ENCODE measurements at places on chromosomes 3 and 15.

DNA sequence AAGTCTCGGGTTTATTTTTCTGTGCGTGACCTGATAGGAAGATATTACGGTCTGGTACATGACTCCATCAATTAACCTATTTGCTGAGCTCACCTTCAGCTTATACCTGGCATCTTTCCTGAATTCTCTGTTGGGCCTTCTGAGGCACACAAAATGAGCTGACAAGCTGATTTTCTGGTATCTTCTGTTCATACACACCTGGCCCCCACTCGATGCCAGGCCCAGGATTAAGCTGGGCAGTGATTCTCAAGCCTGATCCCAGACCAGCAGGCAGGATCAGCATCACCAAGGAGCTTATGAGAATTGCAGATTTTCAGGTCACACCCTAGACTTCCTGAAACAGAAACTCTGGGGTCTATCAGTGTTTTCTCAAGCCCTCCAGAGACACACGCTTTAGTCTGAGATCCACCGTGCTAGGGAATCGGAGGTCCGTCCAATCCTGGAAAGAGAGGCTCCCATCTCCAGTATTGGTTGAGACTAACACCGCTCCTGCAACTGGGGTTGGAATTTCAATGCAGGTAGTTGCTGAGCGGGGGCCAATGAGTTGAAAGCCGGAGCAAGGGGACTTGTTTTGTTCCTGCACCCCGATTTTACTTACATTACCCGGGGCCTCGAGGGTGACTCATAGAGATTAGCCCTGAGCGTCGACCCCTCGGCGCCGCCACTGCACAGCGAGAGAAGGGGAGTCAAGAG lies 636 bp upstream of the EIF1B start:
- DNase-seq, result no peak

GRCh38 chr3:119659606-119660291 lies 640 bp downstream of the POPDC2 start:
- peak; percentile 72 for DNase-seq

DNA sequence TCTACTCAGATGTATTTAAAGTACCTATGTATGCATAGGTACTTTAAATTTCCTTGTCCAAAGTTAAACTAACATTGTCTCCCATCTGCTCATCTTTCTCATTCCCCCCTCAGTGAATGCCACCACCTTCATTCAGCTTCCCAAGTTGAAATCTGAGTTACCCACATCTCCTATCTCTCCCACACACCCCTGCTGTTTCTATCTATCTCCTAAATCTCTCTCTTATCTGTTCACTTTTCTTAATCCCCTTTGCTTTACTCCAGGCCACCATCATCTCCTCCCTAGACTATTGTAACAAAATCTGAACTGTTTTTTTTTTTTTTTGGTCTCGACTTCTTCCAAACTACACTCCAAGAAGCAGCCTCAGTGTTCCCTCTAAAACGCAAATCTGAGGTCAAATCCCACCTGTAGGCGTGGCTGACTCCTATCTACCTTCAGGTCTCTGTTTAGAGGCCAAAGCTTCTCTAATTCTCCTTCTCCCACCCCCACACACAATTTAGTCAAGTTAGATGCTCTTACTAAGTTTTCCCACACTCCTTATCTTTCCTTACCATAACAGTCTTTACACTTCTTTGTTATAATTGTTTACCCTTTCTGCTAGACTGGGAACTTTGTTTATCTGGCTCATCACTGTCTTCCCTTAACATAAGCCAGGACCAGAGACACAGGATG lies 3.5 kb upstream of the NEO1 start:
- DNase-seq, result no peak

- no peak for DNase-seq
Measured at GRCh38 chr3:101072300-101072699, 79.1 kb upstream of the ABI3BP start.

DNA sequence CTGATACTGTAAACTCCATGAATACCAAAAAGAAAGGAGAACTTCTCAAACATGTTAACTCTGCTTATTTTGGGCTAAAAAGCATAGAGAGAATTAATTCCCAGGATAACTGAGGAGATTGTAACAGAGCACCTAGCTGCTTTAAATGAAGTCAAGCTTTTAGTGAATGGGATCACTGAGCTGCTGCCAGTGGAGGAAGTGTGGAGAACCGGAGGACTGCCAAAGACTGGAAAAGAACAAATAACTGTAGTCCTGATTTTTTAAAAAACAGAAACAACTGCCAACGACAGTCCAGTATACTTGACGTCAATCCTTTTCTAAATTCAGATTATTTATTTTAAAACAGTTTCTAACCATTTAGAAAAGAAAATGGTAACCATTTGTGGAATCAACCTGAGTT lies 3.3 kb downstream of the C3orf70 start:
- DNase-seq, result no peak

DNA sequence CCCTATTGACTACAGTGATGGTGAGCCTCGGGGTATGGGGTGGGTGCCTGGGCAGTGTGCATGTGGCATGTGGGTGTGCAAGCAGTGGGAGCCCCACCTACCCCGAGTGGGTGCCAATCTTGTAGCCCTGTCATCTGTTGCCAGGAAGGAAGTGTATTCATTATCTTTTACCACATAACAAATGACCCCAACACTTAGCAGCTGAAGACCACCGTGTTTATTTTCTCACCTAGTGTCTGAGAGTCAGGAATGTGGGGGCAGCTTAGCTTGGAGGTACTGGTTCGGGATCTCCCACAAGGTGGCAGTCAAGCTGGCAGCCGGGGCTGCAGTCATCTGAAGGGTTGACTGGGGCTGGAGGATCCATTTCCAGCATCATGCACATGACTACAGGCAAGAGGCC lies 21.7 kb downstream of the XYLB start:
- no peak for DNase-seq

GRCh38 chr3:110815008-110815583 lies 256.5 kb upstream of the NECTIN3 start:
- no peak for DNase-seq

GRCh38 chr3:186682812-186683211 lies 17.0 kb downstream of the HRG start:
- peak; percentile 35 for DNase-seq

GRCh38 chr3:195879416-195880036 lies 28.8 kb downstream of the TNK2 start:
- no peak for DNase-seq

DNA sequence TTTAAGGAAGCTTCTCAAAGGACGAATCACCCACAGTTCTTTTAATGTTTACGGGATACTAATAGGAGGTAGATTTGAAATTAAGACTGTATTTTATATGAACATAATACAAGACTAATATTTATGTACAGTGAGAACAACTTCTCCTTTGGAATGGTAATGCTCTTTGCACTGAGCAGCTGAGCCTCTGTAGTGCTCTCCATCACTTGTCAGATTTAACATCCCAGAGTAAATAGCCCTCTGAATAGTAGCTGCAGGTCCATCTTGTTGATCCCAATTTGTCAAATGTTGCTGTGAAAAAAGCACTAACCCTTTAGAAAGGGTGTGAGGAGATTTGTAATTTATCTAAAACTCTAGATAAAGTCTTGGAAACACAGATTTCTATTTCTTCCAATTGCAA lies 351.4 kb upstream of the KCNMB2 start:
- DNase-seq, result no peak

DNA sequence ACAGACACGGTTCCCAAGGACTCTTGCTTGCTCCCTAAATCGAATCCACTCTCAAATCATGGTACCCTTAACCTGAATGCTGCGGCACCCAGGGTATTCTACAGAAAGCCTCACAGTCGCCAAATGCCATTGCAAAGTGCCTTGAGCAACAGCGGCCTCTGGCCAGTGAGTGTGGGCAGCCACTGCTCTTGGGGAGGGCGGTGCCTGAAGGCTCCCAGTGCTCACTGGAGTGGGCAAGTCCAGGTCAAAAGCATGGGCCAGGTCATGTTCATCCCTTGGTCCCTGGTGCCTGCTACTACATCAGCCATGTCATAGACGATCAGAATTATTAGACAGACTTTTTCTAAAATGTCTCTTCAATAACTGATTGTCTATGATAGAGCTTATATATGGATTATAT lies 82.5 kb downstream of the ADAMTS17 start:
- no peak for DNase-seq

DNA sequence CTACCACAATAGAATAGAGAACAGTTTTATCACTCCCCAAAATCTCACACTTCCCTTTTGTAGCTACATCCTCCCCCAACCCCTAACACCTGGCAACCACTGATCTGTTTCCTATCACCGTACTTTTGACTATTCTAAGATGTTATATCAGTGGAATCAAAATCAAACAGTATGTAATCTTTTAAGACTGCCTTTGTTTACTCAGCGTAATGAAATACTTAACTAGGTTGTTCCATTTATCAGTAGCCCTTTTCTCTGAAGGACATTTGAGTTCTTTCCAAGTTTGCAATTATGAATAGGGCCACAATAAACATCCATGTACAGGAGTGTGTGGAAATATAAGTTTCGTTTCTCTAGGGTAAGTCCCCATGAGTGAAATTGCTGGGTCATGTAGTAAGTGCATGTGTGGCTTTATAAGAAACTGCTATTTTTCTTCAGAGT lies 372.3 kb downstream of the SV2B start:
- peak; percentile 21 for DNase-seq

- DNase-seq, result no peak
Measured at GRCh38 chr15:57494581-57494980, 97.1 kb upstream of the MYZAP start.

DNA sequence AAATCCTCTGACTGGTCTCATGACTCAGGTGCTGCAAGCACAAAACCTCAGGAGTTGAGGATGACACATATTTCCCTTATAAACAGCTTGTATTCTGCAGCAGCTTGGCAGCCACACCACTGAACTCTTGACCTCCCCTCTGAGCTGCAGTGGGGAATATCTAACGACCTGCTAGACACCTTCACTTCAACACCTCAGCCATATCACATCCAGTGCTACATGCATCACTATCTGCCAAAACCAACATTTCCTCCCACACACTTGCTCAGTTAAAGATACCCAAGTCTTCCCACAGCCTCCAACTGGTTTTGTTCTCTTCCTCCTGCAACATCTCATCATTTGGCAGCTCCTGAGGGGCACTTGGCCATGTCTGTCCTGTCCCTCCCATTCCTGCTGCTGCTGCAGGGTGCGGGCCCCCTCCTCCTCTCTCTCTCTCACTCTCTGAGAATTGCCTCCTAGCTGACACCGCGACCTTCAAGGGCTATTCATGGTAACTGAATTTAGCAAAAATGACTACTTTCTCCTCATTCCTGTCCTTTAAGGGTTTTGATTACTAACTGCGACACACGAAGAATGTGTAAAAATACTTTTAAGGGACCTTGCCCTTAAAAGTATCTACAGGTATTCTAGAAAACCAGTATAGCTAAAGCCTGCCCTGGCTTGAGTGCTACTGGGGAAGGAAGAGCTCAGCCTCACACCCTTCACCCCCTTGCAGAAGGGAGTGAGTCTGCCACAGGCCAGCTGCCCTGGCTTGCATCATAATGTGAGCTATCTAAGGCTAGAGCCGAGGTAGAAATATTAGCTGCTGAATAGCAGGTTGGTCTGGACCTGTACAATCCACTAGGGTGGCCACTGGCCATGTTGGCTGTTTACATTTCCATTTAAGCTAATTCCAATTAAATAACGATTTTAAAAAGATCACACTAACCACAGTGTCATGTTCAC lies 5.0 kb upstream of the CCR9 start:
- no peak for DNase-seq

- no peak for DNase-seq
Measured at GRCh38 chr15:88810446-88810845, 7.2 kb downstream of the ACAN start.

- DNase-seq, result no peak
Measured at GRCh38 chr3:171348121-171348520, 112.1 kb downstream of the TNIK start.

DNA sequence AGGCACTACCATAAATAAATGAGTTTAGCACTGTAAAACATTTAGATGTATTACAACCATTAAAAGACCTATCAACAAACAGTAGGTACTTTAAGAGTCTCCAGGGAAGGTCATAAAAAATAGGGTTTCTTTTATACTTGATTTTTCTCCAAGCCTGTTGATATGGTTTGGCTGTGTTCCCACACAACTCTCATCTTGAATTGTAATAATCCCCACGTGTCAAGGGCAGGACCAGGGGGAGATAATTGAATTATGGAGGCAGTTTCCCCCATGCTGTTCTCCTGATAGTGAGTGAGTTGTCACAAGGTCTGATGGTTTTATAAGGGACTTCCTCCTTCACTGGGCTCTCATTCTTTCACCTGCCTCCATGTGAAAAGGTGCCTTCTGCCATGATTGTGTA lies 468.9 kb upstream of the UBE2E2 start:
- no peak for DNase-seq

- no peak for DNase-seq
Measured at GRCh38 chr3:169841171-169841570, 28.5 kb upstream of the LRRC34 start.

DNA sequence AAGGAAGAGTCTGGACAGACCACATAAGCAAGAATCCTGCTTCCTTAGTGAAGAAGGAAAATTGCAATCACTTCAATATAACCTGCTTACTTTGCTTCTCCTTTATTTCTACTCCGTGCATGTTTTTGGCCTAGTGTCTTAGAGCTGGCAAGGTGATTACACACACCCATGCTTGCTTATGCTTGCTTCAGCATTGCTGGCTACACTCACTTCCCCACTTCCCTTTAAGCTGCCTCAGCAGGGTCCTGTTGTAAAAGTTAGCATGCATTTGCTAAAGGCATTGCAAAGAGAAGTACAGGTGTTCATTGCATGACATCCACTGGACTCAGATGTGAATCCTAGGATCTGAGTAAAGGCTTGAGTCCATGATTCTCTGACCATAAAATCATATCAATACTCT lies 47.5 kb upstream of the STT3B start:
- DNase-seq, result peak; percentile 7

GRCh38 chr3:170806676-170807075 lies 63.3 kb downstream of the RPL22L1 start:
- no peak for DNase-seq

DNA sequence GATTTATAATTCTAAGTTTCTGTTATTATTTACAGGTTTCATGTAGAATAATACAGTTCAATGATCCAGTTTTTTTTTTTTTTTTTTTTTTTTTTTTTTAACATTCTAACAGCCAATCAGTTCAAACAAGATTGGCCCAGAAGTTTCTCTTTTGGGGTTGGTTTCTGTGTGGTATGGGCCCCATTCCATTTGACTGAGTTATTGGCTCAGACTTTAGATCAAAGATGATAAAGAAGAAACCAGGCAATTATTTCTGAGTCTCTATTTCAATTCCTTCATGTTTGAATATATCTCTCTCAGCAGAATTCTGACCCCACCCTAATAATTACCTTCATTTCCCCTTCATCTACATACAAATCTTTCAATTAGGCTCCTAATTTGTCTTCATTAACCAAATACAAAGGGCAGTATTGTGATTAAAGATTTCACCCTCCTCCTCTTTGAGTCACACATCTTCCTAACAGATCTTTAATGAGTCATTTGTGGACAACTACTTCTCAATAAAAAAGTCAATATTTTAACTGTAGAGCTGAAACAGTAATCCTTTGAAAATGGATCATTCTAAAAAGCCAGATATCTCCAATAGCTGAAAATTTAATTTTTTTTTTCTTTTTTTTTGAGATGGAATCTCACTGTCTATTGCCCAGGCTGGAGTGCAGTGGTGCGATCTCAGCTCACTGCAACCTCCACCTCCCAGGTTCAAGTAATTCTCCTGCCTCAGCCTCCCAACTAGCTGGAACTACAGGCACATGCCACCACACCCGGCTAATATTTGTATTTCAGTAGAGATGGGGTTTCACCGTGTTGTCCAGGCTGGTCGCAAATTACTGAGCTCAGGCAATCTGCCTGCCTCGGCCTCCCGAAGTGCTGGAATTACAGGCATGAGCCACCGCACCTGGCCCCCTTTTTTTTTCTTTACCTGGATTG lies 878.8 kb downstream of the NAALADL2 start:
- no peak for DNase-seq
